Thymus (tissue), 14 donors: ENCODE measurements at places on chromosomes 3 and 15. TPM values are rescaled to one million over a fixed set of nuclear protein-coding genes. Genes with fewer than 3 reads are reported as not detected.

Gene KBTBD13
- total RNA-seq, result under 0.01 TPM

Gene NR2F2
- 2.0 TPM for total RNA-seq

DNA sequence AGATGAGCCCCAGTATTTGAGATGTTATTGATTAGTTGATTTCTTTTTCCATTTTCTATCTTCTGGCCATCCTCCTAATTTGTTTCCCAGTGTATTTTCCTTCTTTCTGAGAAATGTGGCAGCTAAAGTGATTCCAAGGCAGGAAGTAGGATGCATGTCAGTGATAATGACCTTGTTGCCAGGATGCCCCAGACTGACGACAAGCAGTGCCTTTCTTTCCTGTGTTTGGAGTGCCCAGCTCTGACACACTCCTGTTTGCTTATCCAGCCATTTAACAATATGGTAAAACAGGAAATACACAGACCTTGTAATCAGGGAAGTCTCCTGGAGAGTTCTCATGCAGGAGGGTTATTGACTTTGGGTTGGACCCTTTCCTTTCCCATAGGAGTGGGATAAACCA, 20.4 kb downstream of the TMOD2 start:
- H3K27me3 ChIP-seq, result no peaks in the 10 kb centered on the region
- no peak overlapping the region for H3K27ac ChIP-seq
- peaks cover 26% of the 10 kb centered on the region for H3K36me3 ChIP-seq
- H3K4me1 ChIP-seq, result peaks cover 6% of the 10 kb centered on the region
- no peak overlapping the region for H3K4me3 ChIP-seq

- no peak overlapping the region for H3K27ac ChIP-seq
- H3K27me3 ChIP-seq, result no peaks in the 10 kb centered on the region
- H3K4me3 ChIP-seq, result no peak overlapping the region
Observed at GRCh38 chr3:60577601-60578000, 673.7 kb downstream of the FHIT start.

GRCh38 chr3:184663356-184663755, 48.5 kb downstream of the MAGEF1 start:
- H3K27ac ChIP-seq, result no peak overlapping the region
- H3K36me3 ChIP-seq, result no peaks in the 10 kb centered on the region
- H3K4me1 ChIP-seq, result no peaks in the 10 kb centered on the region
- DNase-seq, result no peak
- no peak overlapping the region for H3K4me3 ChIP-seq

GRCh38 chr3:197372047-197372661, 73.7 kb upstream of the DLG1 start:
- no peaks in the 10 kb centered on the region for H3K4me1 ChIP-seq
- H3K4me3 ChIP-seq, result no peak overlapping the region
- peak overlapping the region; percentile 2 for H3K27ac ChIP-seq
- H3K27me3 ChIP-seq, result no peaks in the 10 kb centered on the region

DNA sequence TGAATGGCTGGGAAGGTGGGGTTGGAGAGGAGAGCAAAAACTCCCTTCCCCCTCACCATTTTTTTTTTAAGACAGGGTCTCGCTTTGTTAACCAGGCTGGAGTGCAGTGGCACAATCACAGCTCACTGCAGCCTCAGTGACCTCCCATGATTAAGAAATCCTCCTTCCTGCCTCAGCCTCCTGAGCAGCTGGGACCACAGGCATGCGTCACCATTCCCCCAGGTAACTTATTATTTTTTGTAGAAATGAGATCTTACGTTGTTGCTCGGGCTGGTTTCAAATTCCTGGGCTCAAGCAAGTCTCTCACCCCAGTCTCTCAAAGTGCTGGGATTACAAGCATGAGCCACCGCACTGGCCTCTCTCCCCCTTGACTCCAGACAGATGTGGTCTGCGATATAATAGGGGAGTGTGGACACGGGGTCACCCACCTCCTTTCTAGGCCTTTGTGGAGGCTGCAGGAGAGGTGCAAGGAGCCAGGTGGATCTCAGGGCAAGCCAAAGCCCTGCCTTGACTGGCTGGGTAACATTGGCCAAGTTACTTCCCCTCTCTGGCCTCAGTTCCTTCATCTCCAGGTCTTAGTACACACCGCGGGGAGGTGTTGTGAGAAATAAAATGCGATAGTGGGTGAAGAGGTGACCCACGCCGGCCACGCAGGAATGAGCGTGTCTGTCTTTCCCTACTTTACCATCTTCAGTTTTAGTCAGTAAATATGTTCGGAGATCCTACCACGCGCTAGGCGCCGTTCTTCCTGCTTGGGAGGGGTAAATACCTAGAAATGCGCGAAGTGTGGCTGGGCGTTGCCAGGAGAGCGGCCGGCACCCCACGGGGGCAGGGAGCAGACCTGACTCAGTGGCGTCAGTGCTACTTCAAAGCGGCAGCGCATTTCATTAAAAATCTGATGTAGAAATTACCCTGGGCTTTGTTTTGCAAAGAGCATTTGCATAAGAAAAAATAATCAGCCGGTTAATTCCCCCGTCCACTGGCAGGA, 20.2 kb upstream of the CORO2B start:
- H3K4me3 ChIP-seq, result peak overlapping the region; percentile 12
- H3K27me3 ChIP-seq, result peaks cover 64% of the 10 kb centered on the region
- no peak for DNase-seq
- H3K4me1 ChIP-seq, result peaks cover 17% of the 10 kb centered on the region
